PC-9 (cell line): ENCODE measurements at places on chromosomes 1 and 21. TPM values are rescaled to one million over a fixed set of nuclear protein-coding genes. Genes with fewer than 3 reads are reported as not detected.

Gene CELA2B
- total RNA-seq = not detected in 2 replicates

Gene IGFN1
- total RNA-seq = 4.3 TPM in 2 replicates

Gene FAM72C
- 1.3 and 1.7 TPM in 2 replicates for total RNA-seq

Gene IQGAP3
- 63.1 and 63.4 TPM in 2 replicates for total RNA-seq

Gene ANKRD65
- total RNA-seq = 14.7 and 18.9 TPM in 2 replicates

Gene TPTE
- total RNA-seq = not detected in 2 replicates

- DNase-seq = no peak
Measured at GRCh38 chr1:156500543-156500792, at the start of gene MEF2D. MEF2D (minus strand) TSS chr1:156500775; CDS start chr1:156483292, 17,483 bp downstream.

DNA sequence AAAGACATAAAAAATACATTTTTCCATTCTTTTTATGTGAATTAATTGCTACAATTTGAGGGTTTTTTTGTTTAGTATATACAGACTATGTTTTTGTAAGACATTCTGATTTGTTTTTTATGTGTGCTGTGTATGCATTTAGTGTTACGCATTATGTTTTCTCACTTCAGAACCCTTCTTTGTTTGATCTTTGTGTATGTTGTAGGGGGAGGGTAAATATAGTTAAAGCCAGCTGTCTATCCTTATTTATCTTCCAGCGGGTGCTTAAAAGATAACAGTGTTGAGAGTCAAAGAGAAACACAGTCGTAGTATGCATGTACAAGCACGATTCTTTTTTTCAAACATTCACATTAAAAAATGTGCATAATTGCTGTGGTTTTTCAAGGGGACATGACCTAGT lies 97.5 kb upstream of the KIAA1614 start:
- no peak for DNase-seq

DNA sequence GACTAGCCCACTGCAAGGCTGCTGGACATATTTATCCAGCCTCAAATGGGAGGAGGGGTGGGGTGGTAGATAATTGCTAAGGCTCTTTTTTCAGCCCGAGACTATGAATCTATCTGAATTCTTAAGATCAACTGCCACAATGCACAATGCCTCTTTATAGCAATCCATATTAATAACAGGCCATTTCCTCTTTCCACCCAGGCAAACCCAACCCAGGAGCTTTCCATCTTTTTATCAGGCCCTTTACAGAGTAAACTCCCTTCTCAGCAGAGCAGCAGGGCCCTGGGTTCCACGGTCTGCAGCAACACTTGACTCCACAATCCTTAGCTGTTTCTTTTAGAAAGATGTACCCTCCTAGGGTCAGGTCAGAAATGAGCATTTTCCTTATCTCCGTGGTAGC lies 806 bp downstream of the DDOST start:
- no peak for DNase-seq

- DNase-seq = peak; percentile 49
Measured at GRCh38 chr1:220084460-220084859, 5.1 kb downstream of the BPNT1 start.

DNA sequence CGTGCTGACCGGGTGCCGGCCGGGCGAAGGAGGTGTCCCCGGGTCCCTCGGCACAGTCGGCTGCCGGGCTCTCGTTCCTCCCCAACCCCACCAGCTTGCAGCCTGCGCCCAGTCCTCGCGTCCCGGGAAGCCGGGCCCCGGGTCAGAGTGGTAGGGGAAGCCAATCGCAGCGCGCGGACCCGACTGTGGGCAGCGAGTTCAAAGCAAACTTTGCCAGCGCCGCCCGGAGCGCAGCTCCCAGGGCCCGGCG lies 328 bp downstream of the MYCL start:
- DNase-seq = no peak

- no peak for DNase-seq
Measured at GRCh38 chr1:10615932-10616671, 141.4 kb downstream of the PEX14 start.

DNA sequence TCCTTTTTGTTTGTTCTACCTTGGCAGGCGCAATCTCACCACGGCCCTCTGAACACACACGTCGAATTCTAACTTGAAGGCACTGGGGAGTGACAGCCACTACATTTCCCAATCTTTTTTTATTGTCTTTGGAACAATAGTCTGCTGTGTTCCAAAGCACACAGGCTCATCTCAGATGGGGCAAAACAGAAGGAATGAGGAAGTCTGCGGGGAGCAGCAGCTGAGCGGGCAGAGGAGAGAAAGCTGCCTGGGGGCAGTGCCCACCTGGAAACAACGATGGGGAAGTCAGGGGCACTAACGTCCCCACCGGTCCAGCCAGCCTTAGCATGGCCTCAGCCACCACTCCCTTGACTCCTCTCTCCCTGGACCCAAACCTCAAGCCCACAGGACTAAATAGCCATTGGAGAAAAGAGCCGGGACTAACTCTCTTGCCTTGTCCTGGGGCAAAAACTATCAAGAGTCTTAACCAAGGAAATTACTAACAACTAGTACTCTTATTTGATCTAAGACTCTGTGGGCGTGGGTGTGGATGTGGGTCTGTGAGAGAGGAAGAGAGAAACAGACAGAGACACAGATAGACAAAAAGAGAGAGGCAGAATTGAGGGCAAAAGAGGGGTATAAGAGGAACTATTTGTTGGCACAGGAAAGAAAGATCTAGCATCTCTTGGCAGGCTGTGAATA lies 34.2 kb downstream of the SYF2 start:
- DNase-seq = no peak

- no peak for DNase-seq
Measured at GRCh38 chr1:116962987-116963639, 38.4 kb upstream of the CD101 start.

DNA sequence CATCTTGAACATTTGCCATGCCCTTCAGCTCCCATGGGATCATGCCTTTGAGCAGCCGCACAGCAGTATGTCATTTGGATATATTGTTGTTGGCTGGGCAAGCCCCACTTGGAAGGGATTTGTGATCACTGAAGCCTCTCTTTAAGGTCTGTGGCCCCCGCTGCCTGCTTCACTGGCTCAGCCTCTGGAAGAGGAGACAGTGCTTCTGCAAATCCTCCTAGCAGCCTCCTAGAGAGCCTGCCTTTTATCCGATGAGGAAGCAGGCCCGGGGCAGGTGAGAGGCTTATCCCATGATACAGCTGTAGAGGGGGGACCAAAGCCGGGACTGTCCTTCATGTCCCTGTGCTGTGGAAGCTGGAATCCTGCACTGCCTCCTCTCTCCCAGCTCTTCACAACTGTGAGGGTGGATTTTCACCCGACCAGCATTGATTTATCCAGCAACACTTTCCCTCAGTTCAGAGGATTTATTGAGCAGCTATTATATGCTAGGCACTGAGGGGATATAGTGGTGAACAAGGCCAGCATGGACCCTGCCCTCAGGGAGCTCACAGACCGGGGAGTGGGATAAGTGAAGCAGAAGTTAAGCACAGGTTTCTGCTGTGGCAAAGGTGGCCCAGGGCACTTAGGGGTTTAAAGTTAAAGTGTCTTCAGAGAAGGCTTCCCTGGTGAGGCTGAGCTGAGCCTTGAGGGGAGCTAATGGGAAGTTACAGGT lies 3.9 kb downstream of the TMEM61 start:
- DNase-seq = no peak

- DNase-seq = peak; percentile 54
Measured at GRCh38 chr1:226110249-226111097, 48.0 kb downstream of the H3-3A start.

- no peak for DNase-seq
Measured at GRCh38 chr1:110007046-110007830, 22.7 kb downstream of the AHCYL1 start.

GRCh38 chr1:3155056-3155925 lies 86.3 kb downstream of the PRDM16 start:
- no peak for DNase-seq

DNA sequence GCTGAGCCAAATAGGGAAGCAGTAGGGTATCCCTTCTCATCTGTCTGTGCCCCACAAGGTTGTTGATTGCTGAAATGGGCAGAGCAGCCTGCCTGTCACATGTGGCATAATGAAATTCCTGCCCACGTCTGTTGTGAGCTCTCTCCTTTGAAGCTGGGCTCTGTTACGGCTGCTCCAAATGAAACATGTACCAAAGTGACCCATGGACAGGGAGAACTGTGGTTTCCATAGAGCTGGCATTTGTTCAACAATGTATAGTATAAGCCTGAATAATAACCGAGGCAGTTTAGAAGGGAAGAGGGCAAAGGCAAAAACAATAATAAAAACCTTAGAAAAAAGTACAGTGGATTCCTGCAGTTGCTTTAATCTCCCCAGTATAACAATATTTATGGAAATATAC lies 149.7 kb downstream of the LYPLAL1 start:
- DNase-seq = no peak

DNA sequence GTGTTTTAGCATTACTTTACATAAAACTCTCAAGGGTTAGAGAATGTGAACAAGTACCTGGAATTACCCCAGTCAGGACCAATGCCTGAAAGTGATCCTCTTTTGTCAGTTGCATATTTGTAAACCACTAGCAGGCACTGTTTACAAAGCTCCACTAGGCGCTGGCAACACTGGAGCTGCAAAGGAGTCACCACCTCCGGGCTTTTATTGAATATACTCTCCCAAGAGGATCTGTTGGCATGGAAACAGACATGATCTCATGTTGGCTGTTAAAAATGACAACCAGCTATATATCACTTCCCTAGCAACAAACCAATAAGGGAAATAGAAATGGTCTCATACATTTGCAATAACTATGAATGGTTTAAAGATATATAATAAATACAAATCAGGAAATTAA lies 116.0 kb downstream of the TTLL7 start:
- DNase-seq = no peak

DNA sequence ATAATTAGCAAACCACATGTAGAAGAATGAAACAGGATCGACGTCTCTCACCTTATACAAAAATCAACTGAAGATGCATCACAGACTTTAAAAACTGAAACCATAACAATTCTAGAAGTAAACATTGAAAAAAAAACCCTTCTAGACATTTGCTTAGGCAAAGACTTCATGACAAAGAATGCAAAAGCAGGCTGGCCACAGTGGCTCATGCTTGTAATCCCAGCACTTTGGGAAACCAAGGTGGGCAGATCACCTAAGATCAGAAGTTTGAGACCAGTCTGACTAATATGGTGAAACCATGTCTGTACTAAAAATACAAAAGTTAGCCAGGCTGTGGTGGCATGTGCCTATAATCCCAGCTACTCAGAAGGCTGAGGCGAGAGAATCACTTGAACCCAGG lies 1351.7 kb downstream of the MRPL39 start:
- no peak for DNase-seq
